ENCODE measurements at places on chromosomes 12 and 14. TPM values are rescaled to one million over a fixed set of nuclear protein-coding genes. Genes with fewer than 3 reads are reported as not detected.

TAOK3 gene
- 41.0 TPM for total RNA-seq

OR11H6 gene
- total RNA-seq: 0.52 TPM

OR6C2 gene
- total RNA-seq: not detected

ATG2B gene
- 13.6 TPM for total RNA-seq

All from motor neuron (in vitro differentiated cells).